Neural crest cell (in vitro differentiated cells): ENCODE measurements at places on chromosomes 16 and 17. TPM values are rescaled to one million over a fixed set of nuclear protein-coding genes. Genes with fewer than 3 reads are reported as not detected.
A peak's percentile ranks its signal among the peaks of the same experiment; 100 is the strongest.

MT1M gene
- total RNA-seq: not detected in 2 replicates

- DNase-seq: no peak
These were observed 23.6 kb downstream of the ABCA6 start for GRCh38 chr17:69117855-69118784.

- no peak for DNase-seq
These were observed 139.5 kb downstream of the CMIP start for GRCh38 chr16:81583893-81584631.

- no peak for DNase-seq
These were observed 264.1 kb downstream of the ZFHX3 start for GRCh38 chr16:72783716-72784318.

DNA sequence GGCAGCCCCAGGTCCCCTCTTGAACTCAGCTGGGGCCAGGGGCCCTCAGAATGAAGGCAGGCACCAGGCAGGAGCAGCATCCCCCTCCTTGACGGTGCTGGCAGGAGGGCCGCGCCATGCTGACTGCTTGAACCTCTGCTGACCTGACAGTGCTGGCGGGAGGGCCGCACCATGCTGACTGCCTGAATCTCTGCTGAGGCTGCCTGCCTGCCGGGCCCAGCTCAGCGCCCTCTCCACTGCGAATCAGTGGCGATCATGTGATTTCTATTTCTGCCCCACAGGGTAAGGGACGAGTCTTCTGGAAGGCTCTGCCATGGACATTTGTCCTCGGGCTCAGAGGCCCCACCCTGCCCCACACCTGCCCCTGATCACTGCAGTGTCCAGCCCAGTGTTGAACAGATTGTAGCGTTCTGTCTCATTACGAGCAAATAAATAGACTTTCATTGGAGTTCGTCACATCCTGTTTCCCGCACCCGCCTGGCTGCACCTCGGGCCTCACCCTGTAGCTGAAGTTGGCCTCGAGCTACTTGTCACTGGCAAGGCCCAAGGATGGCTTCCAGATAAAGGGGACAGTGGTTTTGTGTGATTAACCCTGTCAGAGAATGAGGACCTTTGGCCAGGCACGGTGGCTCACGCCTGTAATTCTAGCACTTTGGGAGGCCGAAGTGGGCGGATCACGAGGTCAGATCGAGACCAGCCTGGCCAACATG lies 8.6 kb downstream of the C16orf90 start:
- no peak for DNase-seq

DNA sequence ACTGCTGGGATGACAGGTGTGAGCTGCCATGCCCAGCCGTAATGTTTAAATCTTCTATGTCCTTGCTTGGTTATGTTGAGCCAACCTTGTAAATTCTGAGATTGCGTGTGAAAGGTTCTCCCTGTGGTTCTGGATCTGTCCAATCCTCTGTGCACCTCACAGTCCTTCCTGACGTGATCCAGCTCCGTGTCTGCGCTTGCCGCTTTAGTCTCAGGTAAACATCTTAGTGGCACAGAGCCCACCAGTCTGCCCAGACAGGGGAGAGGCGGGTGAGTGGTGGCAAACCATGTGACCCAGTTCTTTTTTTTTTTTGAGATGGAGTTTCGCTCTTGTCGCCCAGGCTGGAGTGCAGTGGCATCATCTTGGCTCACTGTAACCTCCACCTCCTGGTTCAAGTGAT lies 13.9 kb downstream of the SLC25A10 start:
- no peak for DNase-seq

SLC4A1 gene
- not detected in 2 replicates for total RNA-seq

LRRC46 gene
- total RNA-seq: 0.84 and 1.4 TPM in 2 replicates

DNA sequence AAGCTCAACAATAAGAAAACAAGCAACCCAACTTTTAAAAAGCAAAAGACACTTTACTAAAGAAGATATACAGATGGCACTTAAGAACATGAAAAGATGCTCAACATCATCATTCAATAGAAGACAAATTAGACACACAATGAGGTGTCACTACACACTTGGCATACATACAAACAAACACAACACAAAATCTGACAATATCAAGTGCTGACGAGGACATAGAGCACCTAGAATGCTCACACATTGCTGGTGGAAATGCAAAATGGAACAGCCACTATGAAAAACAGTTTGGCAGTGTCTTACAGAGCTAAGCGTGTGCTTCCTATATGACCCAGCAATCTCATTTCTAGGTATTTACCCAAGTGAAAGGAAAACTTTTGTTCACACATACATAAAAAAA lies 18.9 kb downstream of the RPRML start:
- DNase-seq: no peak

DNA sequence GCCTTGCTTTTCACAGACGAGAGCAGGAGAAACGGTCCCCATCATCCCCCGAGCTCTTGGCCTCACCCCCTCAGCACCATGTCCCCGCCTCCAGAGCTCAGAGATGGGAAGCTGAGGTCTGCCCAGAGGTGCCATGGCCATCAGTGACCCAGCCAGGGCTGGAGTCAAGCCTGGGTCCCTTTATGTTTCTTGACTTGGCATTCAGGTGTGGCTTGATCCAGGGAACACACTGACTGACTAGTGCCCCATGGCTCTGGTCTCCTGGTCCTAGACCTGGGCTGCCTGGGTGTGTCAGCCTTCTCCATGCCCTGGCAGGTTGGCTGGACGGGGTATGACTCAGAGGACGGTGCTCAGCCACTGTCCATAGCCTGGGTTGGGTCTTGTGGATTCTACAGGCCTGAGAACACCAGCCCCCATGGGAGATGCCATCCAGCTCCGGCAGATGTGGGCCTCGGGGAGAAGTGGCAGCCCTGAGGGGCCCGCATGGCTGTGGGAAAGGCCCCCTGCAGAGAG lies 54.2 kb downstream of the ZFPM1 start:
- no peak for DNase-seq

CMTM3 gene
- 89.2 and 91.6 TPM in 2 replicates for total RNA-seq

TNS4 gene
- total RNA-seq: not detected in 2 replicates

- DNase-seq: no peak
These were observed 34.0 kb upstream of the KCNJ16 start for GRCh38 chr17:70041061-70041460.

ZC3H18 gene
- 88.5 and 90.4 TPM in 2 replicates for total RNA-seq

GRCh38 chr16:87317750-87318644 lies 805 bp upstream of the C16orf95 start:
- no peak for DNase-seq

GP1BA gene
- not detected in 2 replicates for total RNA-seq

- no peak for DNase-seq
These were observed 44.0 kb downstream of the IRX6 start for GRCh38 chr16:55367866-55368603.

EPX gene
- total RNA-seq: not detected in 2 replicates

OTOP3 gene
- not detected in 2 replicates for total RNA-seq

DNA sequence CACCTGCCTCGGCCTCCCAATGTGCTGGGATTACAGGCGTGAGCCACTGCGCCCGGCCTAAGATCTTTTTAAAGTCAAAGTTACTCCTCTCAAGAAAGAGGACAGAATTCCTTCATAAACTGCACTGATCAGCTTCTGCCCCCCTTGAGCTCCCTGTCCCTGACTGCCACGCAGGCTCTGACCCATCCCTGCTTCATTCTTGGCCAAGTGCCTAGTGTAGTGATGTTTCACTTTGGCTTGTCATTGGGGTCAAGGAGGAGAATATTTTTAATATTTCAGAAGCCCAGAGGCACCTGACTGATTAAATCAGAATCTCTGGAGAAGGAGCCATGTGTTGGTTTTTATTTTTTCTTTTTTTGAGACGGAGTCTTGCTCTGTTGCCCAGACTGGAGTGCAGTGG lies 9.1 kb downstream of the MRM1 start:
- no peak for DNase-seq

DNA sequence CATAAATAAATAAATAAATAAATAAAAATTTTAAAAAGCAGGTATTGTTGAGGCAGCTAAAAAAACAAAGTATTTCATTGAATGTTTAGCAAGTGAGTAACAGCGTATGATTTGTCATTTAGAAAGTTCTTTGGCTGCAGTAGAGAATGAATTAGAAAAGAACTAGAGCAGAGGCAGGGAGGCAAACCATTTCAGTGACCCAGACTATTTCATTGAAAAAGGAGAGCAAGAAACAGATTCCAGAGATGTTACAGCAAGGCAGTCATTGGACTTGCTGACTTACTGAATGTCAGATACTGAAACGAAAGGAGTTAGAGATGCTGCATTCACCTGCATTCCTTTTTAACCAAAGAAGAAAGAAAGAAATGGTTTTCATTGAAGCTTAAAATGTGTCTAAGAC lies 105.5 kb upstream of the HLF start:
- DNase-seq: no peak

FN3K gene
- 21.7 and 23.8 TPM in 2 replicates for total RNA-seq

CAVIN1 gene
- 0.09 and 0.14 TPM in 2 replicates for total RNA-seq

HS3ST6 gene
- total RNA-seq: not detected in 2 replicates

DNA sequence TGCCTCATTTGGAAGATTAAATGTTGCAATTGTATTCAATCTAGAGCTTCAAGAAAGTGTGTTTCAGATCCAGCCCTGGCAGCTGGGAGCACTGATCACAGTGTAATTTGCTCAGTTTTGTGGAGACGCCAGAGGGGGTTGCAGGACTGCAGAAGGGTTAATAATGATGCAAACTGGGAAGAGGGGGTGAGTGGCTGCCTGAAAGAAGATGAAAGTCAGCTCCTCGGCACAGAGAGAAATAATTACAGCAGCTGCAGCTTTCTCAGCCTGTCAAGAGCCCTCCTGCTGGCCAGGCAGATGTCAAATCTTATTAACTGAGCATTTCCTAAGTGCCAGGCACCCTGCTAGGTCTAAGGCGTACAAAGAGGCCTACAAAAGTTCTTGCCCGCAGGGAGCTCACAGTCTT lies 97.7 kb downstream of the ZNF18 start:
- DNase-seq: no peak

GRCh38 chr16:84040823-84041820 lies 1.5 kb downstream of the SLC38A8 start:
- no peak for DNase-seq

GRCh38 chr16:49050607-49051006 lies 231.0 kb downstream of the CBLN1 start:
- DNase-seq: no peak

GRCh38 chr17:45791935-45792334 lies 7.8 kb downstream of the CRHR1 start:
- no peak for DNase-seq

GRCh38 chr17:64694207-64694606 lies 32.1 kb upstream of the SMURF2 start:
- no peak for DNase-seq

GRCh38 chr16:78993346-78993745 lies 607.2 kb downstream of the MAF start:
- no peak for DNase-seq

- no peak for DNase-seq
These were observed 179.6 kb upstream of the IRX3 start for GRCh38 chr16:54466233-54466632.

ACSM3 gene
- 0.40 and 0.48 TPM in 2 replicates for total RNA-seq

ZNF771 gene
- 17.5 and 18.9 TPM in 2 replicates for total RNA-seq

PMFBP1 gene
- 4.0 and 5.2 TPM in 2 replicates for total RNA-seq

- peak; percentile 93 for DNase-seq
These were observed 2.3 kb downstream of the BORCS6 start for GRCh38 chr17:8187517-8188262.

TVP23C gene
- 9.2 and 15.3 TPM in 2 replicates for total RNA-seq

- DNase-seq: no peak
These were observed 79.3 kb downstream of the ABCC12 start for GRCh38 chr16:48076455-48077012.

ERBB2 gene
- total RNA-seq: 78.4 and 82.9 TPM in 2 replicates

THAP11 gene
- total RNA-seq: 46.2 and 46.7 TPM in 2 replicates

CYLD gene
- total RNA-seq: 10.1 and 11.9 TPM in 2 replicates

GRCh38 chr16:26665166-26665939 lies 401.4 kb upstream of the C16orf82 start:
- no peak for DNase-seq

- no peak for DNase-seq
These were observed 100.9 kb downstream of the AMFR start for GRCh38 chr16:56324406-56324805.

- no peak for DNase-seq
These were observed 37.1 kb upstream of the TEKT1 start for GRCh38 chr17:6868582-6868981.

- no peak for DNase-seq
These were observed 2.3 kb downstream of the SLFN5 start for GRCh38 chr17:35245196-35245486.

- DNase-seq: no peak
These were observed 15.4 kb downstream of the RHBDL3 start for GRCh38 chr17:32281011-32281451.

IGF2BP1 gene
- total RNA-seq: 536 and 543 TPM in 2 replicates

GRCh38 chr16:88971371-88972097 lies 5.5 kb downstream of the CBFA2T3 start:
- no peak for DNase-seq
